Foreskin keratinocyte (primary cell): ENCODE measurements at places on chromosomes 3 and 15. TPM values are rescaled to one million over a fixed set of nuclear protein-coding genes. Genes with fewer than 3 reads are reported as not detected.

GRCh38 chr3:148974726-148975125 is 16.6 kb upstream of the GYG1 start:
- no peak for DNase-seq

DNA sequence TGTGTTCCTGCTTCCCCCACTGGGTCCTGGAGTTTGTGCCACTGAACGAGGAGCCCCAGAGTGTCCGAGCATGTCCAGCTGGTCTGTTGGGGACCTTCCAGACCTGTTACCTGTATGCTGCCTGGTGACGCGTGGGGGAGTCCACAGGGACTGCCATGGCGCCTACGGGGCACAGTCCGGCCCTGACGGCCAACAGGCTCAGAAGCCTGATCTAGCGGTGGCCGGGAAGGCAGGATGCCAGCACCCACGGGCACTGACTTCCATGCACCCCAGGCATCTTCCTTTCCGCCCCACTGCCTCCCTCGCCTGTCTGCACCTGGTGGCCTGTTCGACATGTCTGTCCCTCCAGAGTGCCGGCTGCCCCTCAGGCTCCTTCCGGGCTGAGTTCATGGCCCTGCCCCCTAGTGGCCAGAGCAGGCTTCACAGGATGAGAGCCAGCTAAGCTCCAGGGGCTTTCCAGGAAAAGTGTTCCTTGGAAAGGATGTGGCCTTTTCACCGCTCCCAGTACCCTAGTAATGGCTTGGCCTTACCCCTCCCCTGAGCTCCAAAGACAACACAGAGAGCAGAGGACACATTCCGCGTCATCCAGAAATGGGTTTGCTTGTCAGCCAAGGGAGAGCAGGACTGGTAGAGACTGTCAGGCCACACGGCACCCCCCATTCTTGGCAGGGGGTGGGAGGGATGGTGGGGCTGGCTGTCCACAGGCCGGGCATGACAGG is 35.7 kb downstream of the NGRN start:
- peak; percentile 29 for DNase-seq

The USP19 gene
- polyA plus RNA-seq: 13.7 and 14.4 TPM in 2 replicates

GRCh38 chr15:40855706-40856234 is 11.9 kb downstream of the SPINT1 start:
- DNase-seq: no peak

The MINAR1 gene
- polyA plus RNA-seq: 0.03 and 0.06 TPM in 2 replicates

GRCh38 chr3:58496206-58496857 is 4.4 kb downstream of the KCTD6 start:
- no peak for DNase-seq

The ACP3 gene
- 0.12 and 0.21 TPM in 2 replicates for polyA plus RNA-seq

The NRROS gene
- polyA plus RNA-seq: 0.12 and 0.19 TPM in 2 replicates

GRCh38 chr3:5006755-5007202 is 27.5 kb downstream of the BHLHE40 start:
- DNase-seq: no peak

The PTH1R gene
- polyA plus RNA-seq: not detected in 2 replicates

- no peak for DNase-seq
Measured at GRCh38 chr3:128173849-128174248, 20.6 kb downstream of the EEFSEC start.
